ENCODE measurements at places on chromosomes 1 and 21.

DNA sequence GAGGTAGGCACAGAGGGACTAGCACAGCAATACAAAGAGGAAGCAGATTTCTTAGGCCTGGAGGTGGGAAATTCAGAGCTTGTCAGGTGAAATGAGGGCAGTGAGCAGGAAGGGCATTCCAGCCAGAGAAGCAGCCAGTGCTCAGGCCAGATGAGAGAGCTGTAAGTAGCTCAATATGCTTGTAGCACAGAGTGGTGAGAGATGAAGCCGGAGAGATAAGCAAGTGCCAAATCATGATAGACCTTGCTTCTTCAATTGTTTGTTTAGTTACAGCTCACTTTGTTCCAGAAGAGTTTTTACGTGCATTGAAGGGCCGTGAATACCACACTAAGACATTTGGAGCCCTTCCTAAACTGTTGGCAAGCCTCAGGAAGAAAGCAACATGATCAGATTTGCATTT, 42.0 kb upstream of the ADAMTS1 start:
- no peak overlapping the region for H3K4me3 ChIP-seq
- H3K4me1 ChIP-seq, result no peaks in the 10 kb centered on the region
- DNase-seq, result no peak
- H3K36me3 ChIP-seq, result no peaks in the 10 kb centered on the region
- H3K27ac ChIP-seq, result no peak overlapping the region
- H3K27me3 ChIP-seq, result no peaks in the 10 kb centered on the region

DNA sequence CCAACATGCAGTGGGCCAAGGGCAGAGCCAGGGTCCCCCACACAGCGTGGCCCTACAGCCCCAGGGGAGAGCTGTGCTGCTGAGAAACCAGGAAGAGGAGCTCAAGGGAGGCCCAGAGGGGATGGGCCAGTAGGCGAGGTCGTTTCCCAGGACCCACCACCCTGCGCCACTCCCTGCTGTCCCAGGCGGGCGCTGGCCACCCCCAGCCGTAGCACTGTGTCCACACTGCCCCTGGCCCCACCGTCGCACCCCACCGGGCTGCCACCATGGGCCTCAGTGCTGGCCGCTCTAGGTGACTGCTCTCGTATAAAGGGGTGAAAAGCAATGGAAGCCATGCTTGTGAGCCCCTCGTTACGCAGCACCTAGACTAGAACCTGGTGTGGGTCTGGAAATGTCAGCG, 22.4 kb downstream of the NADK start:
- no peaks in the 10 kb centered on the region for H3K4me1 ChIP-seq
- no peak for DNase-seq
- H3K36me3 ChIP-seq, result peaks cover 49% of the 10 kb centered on the region

DNA sequence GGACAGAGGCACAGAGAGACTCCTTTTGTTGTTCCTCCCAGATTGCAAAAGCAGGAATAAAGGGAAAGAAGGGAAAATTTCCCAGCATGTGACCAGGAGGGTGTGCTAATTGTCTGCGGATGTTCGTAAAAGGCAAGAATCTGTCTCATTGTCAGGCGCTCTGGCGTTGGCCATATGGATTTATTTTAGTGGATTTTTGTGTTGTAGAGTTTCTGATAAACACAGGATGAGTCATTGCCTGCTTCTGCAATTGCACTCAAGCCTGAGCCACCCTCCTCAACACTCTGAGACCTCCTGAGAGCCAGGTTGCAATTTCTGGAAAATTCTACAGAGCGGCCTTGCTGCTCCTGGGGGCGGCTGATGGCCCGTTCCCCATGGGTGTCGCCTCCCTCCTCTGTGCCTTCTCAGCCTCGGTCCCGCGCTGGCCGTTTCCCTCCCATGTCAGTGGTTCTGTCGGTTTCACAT, 227.7 kb downstream of the KAZN start:
- no peaks in the 10 kb centered on the region for H3K36me3 ChIP-seq
- no peak overlapping the region for H3K4me3 ChIP-seq
- DNase-seq, result no peak
- no peaks in the 10 kb centered on the region for H3K27me3 ChIP-seq
- no peak overlapping the region for H3K27ac ChIP-seq
- no peaks in the 10 kb centered on the region for H3K4me1 ChIP-seq

DNA sequence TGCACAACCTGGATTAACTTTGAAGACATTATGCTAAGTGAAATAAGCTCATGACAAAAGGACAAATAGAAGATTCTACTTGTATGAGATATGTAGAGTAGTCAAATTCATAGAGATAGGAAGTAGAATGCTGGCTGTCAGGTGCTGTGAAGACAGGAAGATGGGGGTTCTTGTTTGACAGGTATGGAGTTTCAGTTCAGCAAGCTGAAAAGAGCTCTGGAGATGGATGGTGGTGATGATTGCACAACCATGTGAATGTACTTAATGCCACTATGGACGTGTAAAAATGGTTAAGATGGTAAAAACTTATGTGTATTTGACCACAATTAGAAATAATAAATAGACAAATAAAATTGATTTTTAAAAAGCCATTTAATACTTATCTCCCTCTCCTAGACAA, 169.8 kb upstream of the DUSP10 start:
- no peak for DNase-seq
- no peaks in the 10 kb centered on the region for H3K4me1 ChIP-seq
- no peak overlapping the region for H3K4me3 ChIP-seq
- no peaks in the 10 kb centered on the region for H3K36me3 ChIP-seq

DNA sequence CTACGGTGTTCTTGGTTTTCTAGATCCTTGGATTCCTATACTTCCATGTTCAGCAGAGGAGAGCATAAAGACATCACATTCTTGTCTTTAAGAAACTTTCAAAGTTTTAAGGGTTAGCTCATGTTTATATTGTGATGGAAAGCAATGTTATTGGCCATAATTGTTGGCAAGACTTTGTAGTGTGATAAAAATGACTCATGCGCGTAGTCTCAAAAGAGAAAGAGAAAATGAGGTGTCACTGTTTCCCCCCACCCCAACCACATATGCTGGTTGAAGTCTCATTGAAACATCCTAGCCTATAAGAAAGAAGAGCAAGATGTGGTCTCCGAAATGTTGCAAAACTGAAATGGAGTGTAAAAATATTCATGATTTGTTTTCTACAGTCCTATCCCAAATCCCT, 348.8 kb downstream of the PTBP2 start:
- DNase-seq, result no peak
- no peak overlapping the region for H3K4me3 ChIP-seq
- H3K27ac ChIP-seq, result no peak overlapping the region
- no peaks in the 10 kb centered on the region for H3K36me3 ChIP-seq

DNA sequence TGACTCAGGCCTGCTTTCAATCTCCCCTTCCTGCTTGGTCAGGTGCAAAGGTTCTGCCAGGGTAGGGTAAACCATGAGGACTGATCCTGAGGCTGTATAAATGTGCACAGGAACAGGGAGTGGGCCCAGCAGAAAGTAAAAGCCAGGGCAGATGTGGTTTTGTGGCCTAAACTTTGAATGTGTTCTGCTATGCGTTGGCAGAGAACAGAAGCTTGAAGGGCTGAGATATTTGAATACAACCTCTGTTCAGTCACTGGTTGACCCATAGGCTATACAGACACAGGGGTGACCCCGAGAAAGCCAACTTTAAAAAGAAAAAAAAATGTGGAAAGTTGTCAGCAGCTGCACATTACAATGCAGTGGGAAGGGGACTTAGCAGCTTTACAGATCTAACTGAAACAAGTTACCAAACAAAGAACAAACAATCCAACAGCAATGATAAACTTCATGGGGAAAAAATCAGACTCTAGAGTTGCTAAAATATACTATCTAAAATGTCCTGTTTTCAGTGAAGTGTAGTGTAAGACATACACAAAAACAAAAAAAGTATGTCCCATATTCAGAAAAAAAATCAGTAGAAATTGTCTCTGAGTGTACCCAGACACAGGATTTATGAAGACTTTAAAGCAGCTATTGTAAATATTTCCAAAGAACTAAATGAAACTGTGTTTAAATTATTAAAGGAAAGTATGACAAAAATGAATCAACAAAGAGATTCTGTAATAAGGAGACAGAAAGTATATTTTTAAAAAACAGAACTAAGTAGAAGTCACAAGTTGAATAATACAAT, 216.1 kb downstream of the RPS6KC1 start:
- H3K4me1 ChIP-seq, result no peaks in the 10 kb centered on the region
- peaks cover 7% of the 10 kb centered on the region for H3K36me3 ChIP-seq
- no peak for DNase-seq
- no peak overlapping the region for H3K27ac ChIP-seq

GRCh38 chr1:189682591-189682990, 795.1 kb downstream of the BRINP3 start:
- no peaks in the 10 kb centered on the region for H3K27me3 ChIP-seq
- no peaks in the 10 kb centered on the region for H3K4me1 ChIP-seq
- no peaks in the 10 kb centered on the region for H3K36me3 ChIP-seq

DNA sequence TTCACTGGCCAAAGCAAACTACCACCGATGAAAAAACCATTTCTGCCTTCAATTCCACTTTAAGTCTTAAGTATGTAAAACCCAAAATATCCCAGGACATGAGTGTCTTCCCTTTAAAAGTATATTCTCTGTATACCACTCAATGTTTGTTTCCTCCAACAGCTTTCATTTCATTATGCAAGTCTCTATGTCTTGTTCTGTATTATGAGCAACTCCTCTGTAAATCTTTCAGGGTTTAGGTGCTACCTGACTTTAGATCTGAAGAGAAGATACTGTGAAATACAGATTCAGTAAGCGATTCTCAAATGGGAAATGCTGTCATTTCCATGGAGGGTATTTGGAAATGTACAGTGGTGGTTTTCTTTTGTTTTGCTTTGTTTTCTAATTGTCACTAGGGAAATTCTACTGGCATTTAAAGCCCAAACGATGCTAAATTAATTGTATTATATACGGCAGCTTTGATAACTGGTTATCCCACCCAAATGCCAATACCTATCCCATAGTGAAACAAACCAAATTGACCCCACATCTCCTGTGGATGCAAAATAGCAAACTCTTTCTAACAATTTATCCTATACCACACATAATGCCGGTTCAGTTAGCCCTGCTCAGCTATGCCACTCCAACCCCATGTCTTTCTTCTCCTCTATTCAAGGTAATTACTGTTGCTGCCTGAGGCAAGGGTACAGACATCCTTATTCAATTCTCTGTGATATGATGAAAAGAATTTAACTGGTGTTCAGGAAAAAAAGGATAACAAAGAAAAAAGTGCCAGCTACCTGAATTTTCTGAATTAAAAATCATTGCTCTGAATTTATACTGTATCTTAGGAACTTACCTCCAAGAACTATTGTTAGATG, 182.8 kb downstream of the EIF4G3 start:
- no peaks in the 10 kb centered on the region for H3K27me3 ChIP-seq
- no peak overlapping the region for H3K27ac ChIP-seq
- no peak for DNase-seq

GRCh38 chr1:209564849-209565248, 18.7 kb upstream of the CAMK1G start:
- no peak overlapping the region for H3K4me3 ChIP-seq
- H3K27me3 ChIP-seq, result no peaks in the 10 kb centered on the region
- DNase-seq, result no peak
- H3K36me3 ChIP-seq, result no peaks in the 10 kb centered on the region

GRCh38 chr1:50047916-50048694, 24.4 kb upstream of the AGBL4 start:
- H3K4me1 ChIP-seq, result no peaks in the 10 kb centered on the region
- peaks cover 9% of the 10 kb centered on the region for H3K27me3 ChIP-seq
- DNase-seq, result no peak
- no peak overlapping the region for H3K27ac ChIP-seq
- no peaks in the 10 kb centered on the region for H3K36me3 ChIP-seq
- H3K4me3 ChIP-seq, result no peak overlapping the region

DNA sequence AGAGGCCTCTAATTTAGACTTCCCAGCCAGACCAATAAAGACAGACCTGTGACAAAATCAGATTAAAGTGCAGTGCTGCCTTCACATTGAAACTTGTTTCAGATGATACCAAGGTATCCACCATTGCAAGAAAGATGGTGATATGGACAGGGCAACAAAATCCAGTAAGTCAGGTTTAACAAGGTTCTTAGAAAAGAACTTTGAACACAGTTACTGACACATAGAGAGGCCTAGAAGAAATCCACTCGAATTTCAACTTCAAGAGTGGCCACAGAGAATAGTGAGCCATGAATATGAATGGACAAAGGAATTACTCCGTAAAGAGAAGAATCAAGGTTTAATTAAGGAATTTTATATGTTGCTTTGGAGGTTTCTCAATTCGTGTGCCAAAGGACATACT, 230.4 kb downstream of the KCNT2 start:
- no peak overlapping the region for H3K4me3 ChIP-seq
- no peak for DNase-seq
- no peaks in the 10 kb centered on the region for H3K36me3 ChIP-seq
- H3K4me1 ChIP-seq, result no peaks in the 10 kb centered on the region
- no peaks in the 10 kb centered on the region for H3K27me3 ChIP-seq

- no peak overlapping the region for H3K4me3 ChIP-seq
- H3K27me3 ChIP-seq, result no peaks in the 10 kb centered on the region
- peaks cover 83% of the 10 kb centered on the region for H3K36me3 ChIP-seq
- no peak for DNase-seq
Measured at GRCh38 chr21:42438316-42439205, 34.9 kb downstream of the UBASH3A start.

GRCh38 chr1:153400244-153400643, 9.4 kb upstream of the S100A8 start:
- H3K27ac ChIP-seq, result no peak overlapping the region
- no peaks in the 10 kb centered on the region for H3K36me3 ChIP-seq
- H3K4me3 ChIP-seq, result no peak overlapping the region
- no peaks in the 10 kb centered on the region for H3K4me1 ChIP-seq
- H3K27me3 ChIP-seq, result no peaks in the 10 kb centered on the region
- DNase-seq, result no peak

DNA sequence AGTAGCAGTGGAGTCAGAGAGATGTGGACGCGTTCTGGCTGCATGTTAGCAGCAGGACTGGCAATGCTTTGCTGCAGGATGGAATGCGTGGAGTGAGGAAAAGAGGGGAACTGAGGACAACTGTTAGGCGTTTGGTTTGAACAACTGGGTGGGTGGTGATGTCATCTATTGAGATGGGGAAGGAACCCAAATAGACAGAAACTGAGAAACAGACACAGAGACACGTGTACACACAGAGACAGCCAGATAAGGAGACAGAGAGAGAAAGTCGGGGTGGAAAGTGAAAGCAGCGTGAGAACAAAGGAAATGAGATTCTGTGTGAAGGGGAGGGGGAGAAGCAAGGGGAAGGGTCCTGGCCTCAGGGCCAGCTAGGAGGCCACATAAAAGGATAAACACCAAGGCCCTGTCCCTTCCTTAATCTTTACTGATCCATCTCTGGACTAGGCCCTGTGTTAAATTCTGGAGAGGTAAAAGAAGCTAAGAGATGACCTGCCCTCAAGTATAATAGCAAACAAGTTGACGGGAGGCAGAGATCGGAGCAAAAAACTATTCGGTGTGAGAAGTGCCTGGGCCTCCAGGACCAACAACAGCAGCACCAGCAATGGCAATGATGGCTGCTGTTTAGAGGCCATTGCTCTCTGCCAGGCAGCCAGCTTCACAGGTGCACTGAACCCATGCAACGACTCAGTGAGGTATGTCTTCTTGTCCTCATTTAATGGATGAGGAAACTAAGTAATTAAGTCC, 31.6 kb downstream of the VWA5B1 start:
- H3K36me3 ChIP-seq, result no peaks in the 10 kb centered on the region
- no peak for DNase-seq
- no peaks in the 10 kb centered on the region for H3K27me3 ChIP-seq
- H3K4me3 ChIP-seq, result peak overlapping the region; percentile 46
- H3K27ac ChIP-seq, result peak overlapping the region; percentile 56

Measured in effector memory CD4-positive, alpha-beta T cell (primary cell).